Activated CD8-positive, alpha-beta memory T cell treated with anti-CD3 and anti-CD28 coated beads for 4 hours (primary cell): ENCODE measurements at places on chromosomes 2 and 18.

DNA sequence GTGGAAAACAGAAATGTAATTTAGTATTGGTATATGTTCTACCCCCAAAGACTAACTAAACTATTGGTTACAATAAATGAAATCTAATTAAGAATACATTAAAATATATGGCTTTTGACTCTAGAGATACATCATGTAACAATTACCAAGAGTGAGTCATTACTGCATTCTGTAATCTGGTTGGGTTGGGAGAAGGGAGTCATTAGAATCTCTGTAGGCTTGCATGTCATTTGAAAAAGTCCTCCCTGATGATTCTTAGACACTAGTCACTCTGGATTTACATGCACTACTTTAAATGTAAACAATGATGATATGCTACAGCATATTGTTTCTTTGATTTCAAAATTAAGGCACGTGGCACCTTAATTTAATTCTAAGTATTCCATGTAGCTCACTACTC is 293.4 kb upstream of the CHST9 start:
- no peak for DNase-seq

DNA sequence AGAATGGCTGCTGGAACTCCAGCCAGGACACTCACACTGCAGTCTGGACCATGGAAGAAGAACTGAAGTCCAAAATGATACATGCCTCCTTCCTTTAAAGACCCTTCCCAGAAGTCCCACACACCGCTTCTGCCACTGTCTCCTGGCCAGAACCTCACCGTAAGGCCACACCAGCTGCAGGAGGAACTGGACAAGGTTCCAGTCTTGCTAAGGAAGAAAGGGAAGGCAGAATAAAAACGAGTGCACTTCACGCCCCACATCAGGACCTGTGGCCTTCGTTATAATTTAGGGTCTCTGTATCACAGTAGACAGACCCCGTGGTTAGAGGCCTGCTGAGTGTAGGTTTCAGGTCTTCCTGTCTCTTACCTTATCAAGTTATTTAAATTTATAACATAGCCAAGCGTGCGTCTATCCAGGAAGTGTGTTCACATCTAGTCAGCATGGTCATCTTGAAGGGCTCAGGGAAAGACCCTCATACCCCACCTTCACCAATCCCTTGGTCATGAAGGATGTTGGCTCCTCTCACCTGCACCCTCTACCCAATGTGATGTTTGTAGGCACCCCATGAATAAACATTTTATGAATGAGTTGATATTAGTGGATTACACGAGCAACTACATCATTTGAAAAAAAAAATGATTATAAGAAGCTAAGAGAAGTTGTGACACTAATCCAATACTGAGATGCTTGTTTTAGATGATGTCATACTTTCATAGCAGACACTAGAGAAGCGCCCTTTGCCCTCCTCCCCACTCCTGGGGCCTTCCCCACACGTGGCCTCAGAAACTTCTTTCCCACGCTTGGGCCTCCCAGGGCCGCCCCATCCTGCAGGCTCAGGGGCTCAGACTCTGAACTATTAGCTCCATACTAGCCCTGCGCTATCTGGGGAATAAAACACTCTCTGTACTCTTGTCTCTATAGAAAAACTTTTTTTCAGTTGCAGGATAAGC is 157.6 kb downstream of the FAM210A start:
- no peak for DNase-seq

DNA sequence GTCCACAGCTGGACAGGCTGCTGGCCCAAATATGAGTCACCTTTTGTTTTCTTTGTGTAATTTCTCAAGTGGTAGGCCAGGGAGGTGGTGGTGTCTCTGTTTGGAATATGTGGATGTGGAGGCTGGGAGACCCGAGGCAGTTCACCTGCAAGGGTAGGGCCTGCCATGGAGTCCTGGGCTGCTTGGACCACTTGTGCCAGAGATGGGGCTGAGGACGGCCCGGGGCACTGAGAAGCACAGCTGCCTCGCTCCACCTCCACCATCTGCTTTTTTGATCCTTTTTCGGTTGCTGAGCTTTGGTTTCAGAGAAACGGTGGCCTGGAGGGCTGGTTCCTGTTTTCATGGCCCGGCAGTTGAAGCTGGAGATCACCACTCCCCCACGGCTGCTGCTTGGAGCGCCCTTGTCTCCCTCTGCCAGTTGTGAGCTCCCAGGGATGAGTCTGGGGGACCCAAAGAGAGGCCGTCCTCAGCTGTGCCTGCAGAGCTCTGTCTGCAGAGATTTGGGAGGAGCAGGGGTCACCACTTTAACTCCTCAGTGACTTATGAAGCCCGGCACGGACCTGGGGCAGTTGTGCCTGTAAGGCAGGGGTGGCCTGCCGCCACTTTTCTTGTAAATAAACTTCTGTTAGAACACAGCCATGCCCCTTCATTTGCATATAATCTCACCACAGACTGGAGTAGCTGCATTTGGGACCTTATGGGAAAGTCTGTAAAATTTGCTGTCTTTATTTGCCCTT is 67.6 kb upstream of the MCFD2 start:
- DNase-seq: no peak

- no peak for DNase-seq
These were observed 12.9 kb downstream of the STAT1 start for GRCh38 chr2:191001032-191001431.

DNA sequence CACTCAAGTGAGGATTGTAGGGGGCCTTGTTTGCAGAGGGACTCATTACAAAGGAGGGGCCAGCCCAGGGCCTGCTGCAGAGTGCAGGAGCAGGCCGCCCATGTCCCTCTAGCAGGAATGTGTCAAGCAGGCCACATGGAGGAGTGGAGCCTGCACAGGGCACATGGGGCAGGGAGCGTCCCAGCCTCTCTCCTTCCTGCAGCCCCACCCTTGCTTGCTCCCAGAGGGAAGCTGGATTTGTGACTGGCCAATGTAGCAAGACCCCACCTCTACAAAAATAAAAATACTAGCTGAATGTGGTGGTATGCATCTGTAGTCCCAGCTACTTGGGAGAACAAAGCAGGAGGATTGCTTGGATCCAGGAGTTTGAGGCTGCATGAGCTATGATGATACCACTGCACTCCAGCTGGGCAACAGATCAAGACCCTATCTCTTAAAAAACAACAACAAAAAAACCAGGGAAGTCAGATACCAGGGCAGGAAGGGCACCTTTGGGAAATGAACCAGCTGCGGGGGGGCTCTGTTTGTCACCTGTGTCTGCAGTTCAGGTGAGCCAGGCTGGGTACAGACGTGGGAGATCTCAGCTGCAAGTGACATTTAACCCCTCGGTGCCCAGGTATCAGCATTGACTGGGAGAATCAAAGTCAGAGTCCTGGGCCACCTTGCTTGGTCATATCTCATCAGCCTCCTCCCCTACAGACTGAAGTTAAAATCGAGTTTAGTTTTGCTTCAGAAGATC is 27.7 kb downstream of the IMPA2 start:
- DNase-seq: no peak

DNA sequence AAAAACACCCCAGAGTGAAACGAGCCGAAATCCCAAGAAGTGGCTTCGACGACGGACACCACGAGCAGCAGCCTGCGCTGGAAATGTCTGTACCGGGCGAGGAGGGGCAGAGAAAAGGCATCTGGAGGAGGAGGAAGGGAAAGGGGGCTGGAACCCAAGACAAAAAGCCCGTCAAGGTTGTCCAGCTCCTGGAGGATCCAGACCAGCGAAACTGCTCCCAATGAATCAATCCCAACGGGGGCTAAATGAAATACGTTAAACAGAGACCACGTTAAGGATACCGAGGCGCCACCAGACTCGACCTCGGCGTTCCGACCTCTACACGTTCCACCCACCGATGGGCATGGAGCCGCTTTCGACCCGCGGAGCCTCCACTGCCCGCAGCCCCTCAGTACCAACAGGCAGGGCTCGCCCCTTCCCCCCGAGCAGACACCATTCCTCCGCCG is 400 bp downstream of the CCDC88A start:
- no peak for DNase-seq

- no peak for DNase-seq
These were observed 40.1 kb upstream of the CAPN13 start for GRCh38 chr2:30847329-30847728.

DNA sequence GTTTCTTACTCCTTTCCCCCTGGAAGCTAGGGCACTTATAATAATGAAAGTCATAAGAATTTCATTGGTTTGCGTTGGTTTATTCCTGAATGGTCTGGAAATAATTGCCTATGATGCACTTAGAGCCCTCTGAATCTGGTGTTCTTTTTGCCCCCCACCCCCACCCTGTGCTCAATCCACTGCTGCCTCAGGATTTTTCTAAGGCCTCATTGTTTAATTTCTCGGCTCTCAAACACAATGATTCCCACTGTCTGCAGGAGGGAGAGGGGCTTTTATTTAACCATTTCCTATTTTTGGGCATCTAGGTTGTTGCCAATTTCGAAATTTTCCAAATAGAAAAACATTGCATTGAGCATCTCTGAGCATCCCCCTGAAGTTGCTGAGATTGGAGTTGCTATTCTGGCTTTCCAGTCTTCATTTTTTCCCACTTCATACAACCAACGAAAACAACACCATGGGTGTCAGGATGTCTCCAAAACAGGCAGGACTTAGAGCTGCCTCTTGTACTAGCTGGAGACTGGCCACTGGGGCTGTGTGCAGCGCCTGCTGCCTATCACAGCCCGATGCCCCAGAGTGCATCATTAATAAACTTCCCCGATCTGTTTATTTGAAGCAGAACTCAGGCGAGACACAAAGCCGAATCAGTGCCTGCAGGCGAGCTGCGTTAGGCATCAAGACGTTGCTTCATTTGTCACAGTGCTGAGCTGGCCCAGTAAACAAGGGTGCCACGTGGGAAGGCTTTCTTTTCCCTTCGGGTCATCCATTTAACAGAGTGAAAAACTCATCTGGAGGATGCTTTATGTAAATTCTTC is 1.8 kb upstream of the PCARE start:
- no peak for DNase-seq

- no peak for DNase-seq
These were observed 437.9 kb upstream of the UBE2E3 start for GRCh38 chr2:180542511-180542910.

- DNase-seq: no peak
These were observed 135.2 kb downstream of the RHBDD1 start for GRCh38 chr2:226971084-226971483.

DNA sequence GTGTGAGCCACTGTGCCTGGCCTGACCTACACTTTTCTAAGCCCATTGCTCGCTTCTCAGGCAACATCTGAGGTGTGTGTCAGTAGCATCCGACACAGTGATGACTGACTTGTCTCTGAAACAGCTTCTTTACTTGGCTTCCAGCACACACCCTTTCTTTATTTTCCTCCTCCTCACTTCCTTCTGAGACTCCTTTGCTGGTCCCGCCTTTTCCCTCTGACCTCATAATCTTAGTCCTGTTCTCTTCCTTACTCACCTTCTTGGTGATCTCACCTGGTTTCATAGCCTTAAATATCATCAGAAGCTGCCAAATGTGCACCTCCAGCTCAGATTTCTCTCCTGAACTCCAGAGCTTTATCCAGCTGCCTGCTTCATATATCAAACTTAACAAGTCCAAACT is 66.6 kb upstream of the PELI1 start:
- no peak for DNase-seq

- DNase-seq: no peak
These were observed 77.2 kb upstream of the HS6ST1 start for GRCh38 chr2:128395640-128396499.

DNA sequence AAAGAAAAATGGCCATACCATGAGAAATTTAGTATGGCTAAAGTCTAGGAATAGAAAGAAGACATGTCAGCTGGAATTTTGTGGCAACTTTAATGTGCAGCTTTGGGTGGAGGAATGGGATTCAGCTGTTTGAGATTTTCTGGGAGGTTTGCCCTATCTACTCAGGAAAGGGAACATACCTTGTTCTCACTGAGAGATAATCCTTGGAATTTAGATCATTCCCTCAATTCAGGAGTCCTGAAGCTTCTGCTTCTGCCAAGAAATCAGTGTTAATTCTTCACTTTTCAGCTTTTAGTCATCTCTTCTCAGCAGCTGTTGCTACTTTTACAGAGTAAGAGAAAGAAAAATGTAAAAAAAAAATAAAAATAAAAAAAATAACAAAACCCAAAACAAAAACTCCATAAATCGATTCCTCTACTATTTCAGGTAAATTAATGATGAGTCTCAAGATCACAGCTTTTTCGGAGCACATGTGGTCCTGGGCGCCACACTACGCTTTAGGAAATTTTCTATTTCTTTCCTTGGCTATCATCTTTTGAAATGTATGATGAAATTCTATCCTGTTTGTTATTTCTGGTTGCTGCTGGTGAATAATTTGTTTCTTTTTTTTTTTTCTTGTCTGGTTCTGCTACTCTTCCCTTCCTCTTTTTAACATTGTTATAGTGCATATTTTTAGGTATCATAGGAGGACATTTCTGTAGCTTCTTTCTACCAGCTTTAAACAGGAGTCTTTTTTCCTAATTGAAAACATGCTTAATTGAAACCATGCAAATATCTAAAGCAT is 18.9 kb upstream of the BAZ2B start:
- DNase-seq: no peak

DNA sequence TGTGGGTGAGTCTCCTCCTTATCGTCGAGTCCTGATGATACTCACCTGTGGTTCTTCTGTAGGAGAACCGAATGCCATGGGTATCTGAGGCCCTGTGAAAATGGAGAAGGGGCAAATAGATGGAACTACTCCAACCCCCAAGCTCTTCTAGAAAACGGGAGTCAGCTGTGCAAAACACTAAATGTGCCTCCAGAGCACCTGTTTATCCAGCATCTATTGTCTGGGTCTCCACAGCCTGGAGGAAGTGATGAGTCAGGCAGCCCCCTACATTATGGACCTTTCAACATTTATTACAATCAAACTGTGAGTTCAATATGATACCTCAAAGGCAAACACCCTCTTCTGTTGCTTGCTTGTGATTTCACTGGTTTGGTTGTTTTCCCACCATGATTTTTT is 9.8 kb upstream of the LRRFIP1 start:
- DNase-seq: no peak
